ENCODE measurements at places on chromosomes 13 and 19. TPM values are rescaled to one million over a fixed set of nuclear protein-coding genes. Genes with fewer than 3 reads are reported as not detected.
A peak's percentile ranks its signal among the peaks of the same experiment; 100 is the strongest.

Gene FAM32A
- 141 TPM for polyA plus RNA-seq

Gene TMEM221
- not detected for polyA plus RNA-seq

Gene OR1I1
- not detected for polyA plus RNA-seq

Gene SERPINE3
- not detected for polyA plus RNA-seq

Gene COMP
- polyA plus RNA-seq = 0.11 TPM

Gene PSG1
- 23.3 TPM for polyA plus RNA-seq

Gene PRR22
- polyA plus RNA-seq = 0.23 TPM

DNA sequence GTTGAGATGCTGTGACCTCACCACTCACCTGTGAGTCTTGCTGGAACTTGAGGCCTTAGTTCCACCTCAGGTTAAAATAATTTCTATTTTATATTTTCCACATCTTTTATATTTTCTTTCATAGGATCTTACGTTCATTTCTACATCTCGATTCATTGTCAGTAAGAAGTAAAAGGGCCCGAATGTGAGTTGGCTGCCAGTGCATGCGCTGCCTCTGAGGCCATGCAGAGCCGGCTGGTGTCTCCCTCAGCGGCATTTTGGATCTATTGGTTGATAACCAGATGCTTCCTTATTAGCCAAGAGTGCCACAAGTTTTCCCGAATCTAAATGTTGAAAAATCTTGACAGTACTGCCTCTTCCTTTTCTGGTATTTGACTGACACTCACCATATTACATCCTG, 347.3 kb downstream of the TEX29 start:
- DNase-seq = no peak

- no peak for DNase-seq
These were observed 32.9 kb downstream of the ZIC5 start for GRCh38 chr13:99938635-99939034.

GRCh38 chr13:76685938-76686337, 200.3 kb downstream of the KCTD12 start:
- DNase-seq = no peak

DNA sequence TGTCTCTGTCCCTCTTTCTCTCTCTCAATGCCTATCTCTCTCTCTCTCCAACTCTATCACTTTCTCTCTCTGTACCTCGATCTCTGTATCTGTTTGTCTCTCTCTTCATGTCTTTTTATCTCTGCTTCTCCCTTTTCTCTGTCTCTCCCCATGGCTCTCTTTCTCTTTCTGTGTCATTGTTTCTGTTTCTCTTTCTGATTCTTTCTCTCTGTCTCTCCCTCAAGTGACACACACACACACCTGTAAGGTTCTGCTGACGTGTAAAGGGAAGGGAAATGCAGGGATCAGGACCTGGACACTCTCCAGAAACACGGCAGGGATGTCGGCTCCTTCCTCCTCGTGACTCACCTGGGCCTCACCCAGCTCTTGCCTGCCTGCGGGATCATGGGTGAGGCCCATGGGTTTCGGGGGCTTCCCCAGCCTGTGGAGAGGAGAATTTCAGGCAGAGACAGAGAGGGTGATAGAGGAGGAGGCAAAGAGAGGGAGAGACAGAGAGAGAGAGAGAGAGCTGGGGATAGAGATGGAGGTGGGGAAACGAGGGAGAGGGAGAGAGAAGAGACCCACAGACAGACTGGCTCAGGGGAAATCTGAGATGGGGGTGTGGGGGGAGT, 5.4 kb upstream of the PLAUR start:
- peak; percentile 23 for DNase-seq

DNA sequence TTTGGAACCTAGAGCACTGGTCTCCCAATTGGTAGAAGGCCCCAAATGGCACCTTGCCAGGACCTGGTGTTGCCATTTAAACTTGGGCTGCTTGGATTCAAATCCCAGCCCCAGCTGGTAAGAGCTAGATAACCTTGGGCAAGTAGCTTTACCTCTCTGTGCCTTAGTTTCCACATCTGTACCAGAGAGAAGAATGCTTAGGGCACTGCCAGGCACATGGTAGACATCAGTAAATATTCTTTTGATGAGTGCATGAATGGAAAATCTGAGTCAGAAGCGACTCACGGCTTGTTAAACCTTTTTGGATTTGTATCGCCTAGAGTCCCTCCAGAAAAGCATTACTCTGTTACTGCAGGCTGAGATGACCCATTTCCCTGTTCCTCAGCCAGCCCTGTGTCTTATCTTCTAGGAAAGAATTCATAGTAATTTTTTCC, 90.9 kb downstream of the SIPA1L3 start:
- DNase-seq = peak; percentile 86

DNA sequence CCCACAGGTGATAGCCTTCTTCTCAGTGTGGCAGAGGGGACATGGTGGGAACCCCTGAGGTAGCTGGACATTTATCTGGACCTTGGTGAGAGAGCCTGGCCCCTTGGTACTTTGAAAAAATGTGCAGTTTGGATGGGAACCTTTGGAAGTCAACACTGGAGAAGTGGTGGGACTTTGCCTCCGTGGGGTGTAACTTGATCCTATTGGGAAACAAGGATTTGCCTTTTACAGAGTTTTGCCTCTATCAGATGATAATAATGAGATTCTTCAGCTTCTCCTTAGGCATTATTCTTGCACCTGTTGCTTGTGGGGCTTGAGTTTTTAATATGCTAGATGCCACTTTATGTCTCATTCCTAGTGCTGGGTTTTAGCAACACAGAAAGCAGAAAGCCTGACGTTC, 99.0 kb downstream of the ERCC5 start:
- DNase-seq = no peak

DNA sequence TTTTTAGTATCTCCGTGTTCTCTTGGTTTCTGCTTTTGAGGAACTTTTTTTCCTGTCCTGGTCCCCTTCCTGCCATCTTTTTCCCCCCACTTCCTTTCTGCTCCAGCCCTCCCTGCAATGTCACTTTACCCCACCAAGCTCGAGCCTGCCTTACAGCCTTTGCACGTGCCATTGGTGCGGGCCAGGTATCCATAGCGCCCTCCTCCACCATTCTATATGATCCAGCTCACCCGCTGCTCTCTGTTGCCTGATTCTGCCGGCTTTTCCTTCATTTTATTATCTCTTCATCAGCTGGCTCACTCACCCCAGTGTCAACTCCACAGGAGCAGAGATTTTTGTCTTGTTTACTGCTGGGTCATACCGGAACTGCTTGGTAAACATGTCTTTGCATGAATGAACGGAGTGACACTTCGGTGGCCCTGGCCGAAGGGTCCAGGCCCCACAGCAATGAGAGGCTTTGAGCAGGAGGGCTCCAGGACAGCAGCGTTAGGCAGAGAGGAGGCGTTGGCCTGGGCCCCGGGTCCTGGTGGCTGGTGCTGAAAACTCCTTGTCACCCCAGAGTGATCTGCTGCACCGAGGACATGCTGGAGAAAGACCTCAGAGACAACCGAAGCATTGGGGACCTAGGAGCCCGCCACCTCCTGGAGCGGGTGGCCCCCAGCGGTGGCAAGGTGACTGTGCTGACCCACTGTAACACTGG, 1.2 kb downstream of the MRI1 start:
- DNase-seq = no peak

- no peak for DNase-seq
These were observed 132.7 kb downstream of the UGGT2 start for GRCh38 chr13:95920485-95920884.

- no peak for DNase-seq
These were observed 148.7 kb downstream of the FOXO1 start for GRCh38 chr13:40517486-40518480.

- DNase-seq = no peak
These were observed 79.9 kb upstream of the MYCBP2 start for GRCh38 chr13:77406644-77407440.

- DNase-seq = peak; percentile 70
These were observed 1.0 kb downstream of the AXL start for GRCh38 chr19:41219924-41220567.

DNA sequence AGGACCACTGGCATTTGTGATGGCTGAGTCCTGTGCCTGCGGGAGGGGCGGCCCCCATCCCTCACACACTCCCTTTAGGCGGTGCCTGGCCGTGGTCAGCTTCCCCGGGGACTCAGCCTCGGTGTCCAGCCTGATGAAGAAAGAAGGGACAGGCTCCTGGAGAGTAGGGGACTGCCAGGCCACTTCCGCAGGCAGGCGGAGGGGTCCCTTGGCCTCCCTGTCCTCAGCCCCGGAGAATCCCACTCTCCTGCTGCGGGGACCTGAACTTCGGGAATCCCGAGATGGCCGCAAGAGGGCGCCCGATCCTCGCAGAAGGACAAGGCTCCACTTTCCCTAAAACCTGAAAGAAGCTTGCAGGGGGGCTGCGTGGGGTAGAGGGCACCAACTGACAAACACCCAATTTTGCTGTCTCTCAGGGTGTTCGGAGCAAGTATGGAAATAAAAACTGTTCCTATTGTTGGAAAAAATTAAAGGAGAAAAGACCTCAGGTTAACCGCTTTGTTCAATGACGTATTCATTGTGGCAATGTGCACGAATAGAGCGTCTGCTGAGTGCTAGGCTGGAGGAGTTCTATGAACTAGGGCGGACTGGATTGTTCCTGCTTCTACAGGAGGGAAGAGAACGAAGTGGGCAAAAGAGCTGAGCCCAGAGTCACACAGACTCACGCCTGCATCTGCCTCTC, 297.3 kb downstream of the ZNF536 start:
- peak; percentile 47 for DNase-seq

DNA sequence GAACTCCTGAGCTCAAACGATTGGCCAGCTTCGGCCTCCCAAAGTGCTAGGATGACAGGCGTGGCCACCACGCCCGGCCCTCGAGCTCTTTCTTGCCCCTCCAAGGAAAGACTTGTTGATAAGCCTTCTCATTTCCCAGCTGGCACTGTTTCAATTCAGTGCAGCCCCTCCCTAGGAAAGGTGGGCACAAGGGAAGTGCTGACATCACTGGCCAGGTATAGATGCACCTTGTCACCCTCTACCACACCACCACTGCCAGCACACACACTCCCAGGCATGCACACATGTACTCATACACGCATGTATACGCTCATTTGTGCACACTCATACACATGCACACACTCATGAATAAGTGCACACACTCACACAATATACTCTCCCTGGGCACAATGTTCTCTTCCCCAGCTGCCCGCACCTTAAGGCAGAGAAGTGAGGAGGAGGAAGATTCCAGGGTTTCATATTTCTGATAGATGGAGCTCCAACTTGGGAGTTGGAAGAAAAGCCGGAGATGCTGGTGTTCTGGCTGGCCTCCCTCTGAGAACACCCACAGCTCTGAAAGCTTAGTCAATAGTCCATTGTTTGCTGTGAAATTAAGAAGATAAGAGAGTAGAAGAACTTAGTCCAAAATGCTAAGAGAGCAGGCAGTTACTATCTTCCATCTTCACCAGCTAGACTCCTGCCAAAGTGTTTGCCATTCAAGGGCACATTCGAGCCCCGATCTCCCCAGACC, 196.7 kb downstream of the FOXO1 start:
- DNase-seq = no peak

DNA sequence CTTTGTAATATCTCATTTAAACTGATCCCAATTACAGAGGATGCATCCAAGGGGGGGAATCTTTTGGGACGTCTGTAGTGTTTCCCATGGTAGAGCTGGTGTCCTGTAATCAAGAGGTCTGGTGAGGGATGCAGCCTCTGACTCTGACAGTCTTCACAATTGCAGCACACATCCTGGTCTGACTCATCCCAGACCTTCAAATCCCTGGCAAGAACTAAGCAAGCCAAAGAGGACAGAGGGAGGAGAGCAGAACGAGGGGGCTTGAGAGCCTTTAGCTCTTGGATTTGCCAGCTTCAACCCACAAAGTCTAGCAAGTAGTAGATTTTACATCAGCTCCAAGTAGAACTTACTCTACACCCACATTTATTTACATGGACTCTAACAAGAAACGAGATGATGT, 17.3 kb upstream of the FCGBP start:
- DNase-seq = peak; percentile 42

All from fibroblast of lung (primary cell).